Naive B cell (primary cell): ENCODE measurements at places on chromosomes 6 and 20.

DNA sequence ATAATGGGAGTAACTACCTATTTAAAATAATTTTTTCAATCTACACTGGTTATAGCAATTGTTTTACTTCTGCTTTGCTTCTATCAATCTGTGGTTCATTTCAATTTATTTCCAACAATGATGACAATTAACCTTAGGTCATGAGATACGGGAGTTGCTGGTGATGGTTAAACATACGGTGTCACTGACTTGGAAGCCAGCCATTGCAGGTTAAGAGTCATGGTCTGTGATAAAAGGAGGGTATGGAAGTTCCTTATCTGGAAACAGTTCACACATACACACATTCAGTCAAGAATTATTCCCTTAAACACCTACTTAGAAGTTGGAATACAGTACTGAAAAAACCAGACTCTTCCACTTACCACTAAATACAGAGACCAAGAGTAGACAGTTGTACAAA lies 180.0 kb downstream of the KIF16B start:
- DNase-seq = no peak
- H3K4me1 ChIP-seq = peaks cover 40% of the 10 kb centered on the region
- H3K4me3 ChIP-seq = no peak overlapping the region
- H3K36me3 ChIP-seq = no peaks in the 10 kb centered on the region
- peak overlapping the region; percentile 86 for H3K27ac ChIP-seq

DNA sequence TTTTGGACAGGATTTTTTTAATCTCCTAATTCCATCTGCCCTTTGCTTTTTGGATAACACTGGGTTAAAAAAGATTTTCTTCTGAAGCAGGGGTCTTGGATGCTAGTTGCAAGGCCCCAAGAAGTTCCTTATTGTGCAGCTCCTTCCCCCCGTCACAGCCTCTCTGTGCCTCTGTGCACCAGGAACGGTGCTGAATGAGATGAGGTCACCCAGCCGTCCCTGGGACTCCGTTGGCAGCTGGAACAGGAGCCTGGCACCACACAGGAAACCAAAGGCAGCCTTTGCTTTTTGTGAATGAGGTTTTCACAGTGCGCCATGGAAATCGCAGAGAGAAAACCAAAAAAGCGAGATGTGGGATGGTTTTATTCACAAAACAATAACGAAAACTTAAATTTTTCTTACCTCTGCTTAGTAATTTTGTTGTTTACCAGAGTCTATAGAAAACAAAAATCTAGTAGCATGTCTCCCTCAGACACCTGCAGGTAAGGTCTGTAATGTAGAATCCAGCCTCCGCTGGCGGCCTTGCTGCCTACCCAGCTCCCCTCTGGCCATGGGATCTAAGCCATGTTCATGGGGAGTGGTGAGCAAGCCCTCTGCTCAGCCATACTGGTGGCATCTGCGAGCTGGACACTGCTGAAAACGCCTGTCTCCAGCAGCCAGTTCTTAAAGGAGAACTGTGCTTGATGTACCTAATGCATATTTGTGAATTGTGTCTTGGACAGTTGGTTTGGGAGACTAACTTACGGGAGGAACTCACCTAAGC lies 40.4 kb upstream of the SYNJ2 start:
- no peaks in the 10 kb centered on the region for H3K4me1 ChIP-seq
- DNase-seq = no peak
- H3K27ac ChIP-seq = no peak overlapping the region
- no peaks in the 10 kb centered on the region for H3K27me3 ChIP-seq
- no peak overlapping the region for H3K4me3 ChIP-seq

GRCh38 chr6:15628499-15629131 lies 34.2 kb downstream of the DTNBP1 start:
- peaks cover 6% of the 10 kb centered on the region for H3K4me1 ChIP-seq
- H3K36me3 ChIP-seq = peaks cover 5% of the 10 kb centered on the region
- no peak overlapping the region for H3K4me3 ChIP-seq
- DNase-seq = no peak

DNA sequence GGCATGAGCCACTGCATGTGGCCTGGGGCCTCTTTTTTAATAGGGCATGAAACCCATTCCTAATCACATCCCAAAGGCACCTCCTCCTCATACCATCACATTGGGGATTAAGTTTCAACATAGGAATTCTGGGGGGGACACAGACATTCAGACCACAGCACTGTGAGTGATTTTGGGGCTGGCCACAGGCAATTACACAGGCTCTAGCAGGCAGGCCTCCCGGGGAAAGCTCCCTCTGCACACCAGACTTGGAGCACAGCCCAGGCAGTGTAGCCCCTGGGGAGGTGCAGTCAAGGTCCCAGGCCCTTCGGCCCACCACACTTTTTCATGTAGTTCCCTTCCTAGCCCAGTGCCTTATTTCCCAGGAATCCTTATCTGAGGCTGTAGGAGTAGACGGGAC lies 5.5 kb downstream of the SFT2D1 start:
- H3K4me1 ChIP-seq = peaks cover 54% of the 10 kb centered on the region
- no peak for DNase-seq
- H3K27me3 ChIP-seq = no peaks in the 10 kb centered on the region
- no peak overlapping the region for H3K27ac ChIP-seq
- no peak overlapping the region for H3K4me3 ChIP-seq
- peaks cover 9% of the 10 kb centered on the region for H3K36me3 ChIP-seq

DNA sequence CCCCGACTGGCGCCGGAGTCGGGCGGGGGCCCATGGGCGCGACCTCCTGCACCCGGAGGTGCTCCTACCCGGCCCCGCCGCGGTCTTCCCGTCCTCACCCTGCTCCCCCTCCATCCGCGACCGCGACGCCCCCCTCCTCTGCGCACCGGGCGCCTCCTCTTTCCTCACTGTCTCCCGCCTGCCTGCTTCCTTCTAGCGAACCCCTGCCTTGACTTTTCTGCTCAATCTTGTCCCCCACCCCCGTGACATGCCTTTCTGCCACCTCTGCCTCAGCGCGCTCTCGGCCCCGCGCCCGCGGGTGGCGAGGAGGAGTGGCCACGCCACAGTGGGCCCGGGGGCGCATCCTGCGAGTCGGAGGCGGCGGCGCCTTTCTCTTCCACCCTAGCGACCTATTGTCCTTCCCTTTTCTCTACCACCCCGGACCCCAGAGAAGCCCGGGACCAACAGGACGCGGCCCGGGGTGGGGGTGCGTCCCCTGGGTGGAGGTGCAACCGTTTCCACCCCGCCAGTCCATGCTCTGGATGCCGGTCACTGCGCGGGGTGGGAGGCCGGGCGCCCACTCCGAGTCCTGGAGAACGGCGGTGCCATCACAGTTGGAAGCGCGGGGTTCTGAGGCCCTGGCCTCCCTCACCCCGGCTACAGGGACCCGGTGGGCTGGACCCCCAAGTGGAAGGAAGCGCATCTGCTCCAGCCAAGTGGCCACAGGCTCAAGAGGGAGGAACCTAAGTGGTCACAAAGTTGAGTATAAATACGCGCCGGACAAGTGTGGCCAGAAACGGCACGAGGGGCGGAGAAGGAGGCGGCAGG lies 2.0 kb downstream of the PDE10A start:
- H3K4me3 ChIP-seq = no peak overlapping the region
- no peak overlapping the region for H3K27ac ChIP-seq
- H3K36me3 ChIP-seq = no peaks in the 10 kb centered on the region
- no peak for DNase-seq

GRCh38 chr6:54112151-54112650 lies 958 bp downstream of the MLIP start:
- no peak overlapping the region for H3K4me3 ChIP-seq
- no peaks in the 10 kb centered on the region for H3K4me1 ChIP-seq
- no peaks in the 10 kb centered on the region for H3K36me3 ChIP-seq
- H3K27me3 ChIP-seq = no peaks in the 10 kb centered on the region
- H3K27ac ChIP-seq = no peak overlapping the region

DNA sequence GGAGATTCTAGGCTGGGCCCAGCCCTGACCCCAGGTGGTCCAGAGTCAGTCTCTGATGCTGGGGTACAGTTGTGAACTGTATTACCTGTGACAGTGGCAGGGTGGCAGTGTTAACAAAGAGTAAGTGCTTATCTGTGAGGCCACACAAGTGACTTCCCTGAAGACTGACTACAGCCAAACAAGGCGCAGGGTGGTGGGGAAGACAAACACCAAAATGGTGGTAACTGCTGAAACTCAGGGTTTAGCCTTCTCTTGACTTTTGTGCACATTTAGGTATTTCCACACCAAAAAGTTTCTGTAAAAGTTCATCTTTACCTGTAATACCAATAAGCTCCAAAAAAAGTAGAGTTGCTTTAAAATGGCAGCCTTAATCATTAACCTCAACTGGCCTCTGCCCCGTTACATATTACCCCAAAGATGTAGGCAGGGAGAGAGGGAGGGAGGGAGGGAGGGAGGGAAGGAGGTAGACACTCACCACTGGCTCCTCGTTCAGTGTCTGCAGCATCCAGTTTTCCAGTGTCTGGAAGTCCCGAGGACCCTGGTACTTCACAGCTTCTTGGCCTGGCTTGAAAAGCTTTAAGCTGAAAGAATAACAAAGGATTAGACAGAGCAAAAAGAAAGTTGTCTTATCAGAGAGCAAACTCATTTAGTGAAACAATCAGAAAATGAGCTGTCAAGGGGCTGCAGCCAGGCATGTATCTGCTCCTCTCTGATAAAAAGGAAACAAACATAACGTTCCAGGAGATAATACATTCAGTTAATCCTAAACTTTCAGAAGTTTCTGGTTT lies 11.3 kb downstream of the TXNDC5 start:
- peak overlapping the region; percentile 65 for H3K27ac ChIP-seq
- peaks cover 35% of the 10 kb centered on the region for H3K4me1 ChIP-seq
- DNase-seq = no peak
- no peak overlapping the region for H3K4me3 ChIP-seq
- H3K27me3 ChIP-seq = no peaks in the 10 kb centered on the region

DNA sequence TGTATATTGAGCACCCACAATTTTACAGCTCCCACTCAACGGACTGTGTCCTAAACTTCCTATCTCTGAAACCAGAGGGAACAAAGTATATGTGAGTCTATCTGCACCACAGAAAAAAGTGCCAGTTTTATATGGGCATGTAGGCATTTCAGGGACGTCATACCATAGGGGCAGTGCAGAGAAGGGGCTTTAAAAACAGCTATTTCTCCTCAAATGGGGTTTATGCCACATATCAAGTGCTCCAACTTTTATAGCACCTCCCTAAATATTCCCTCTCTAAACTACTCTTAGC lies 28.9 kb upstream of the ASF1A start:
- peak overlapping the region; percentile 73 for H3K27ac ChIP-seq
- DNase-seq = no peak
- peaks cover 43% of the 10 kb centered on the region for H3K4me1 ChIP-seq
- no peaks in the 10 kb centered on the region for H3K27me3 ChIP-seq
